ENCODE measurements at places on chromosomes 1 and 21. TPM values are rescaled to one million over a fixed set of nuclear protein-coding genes. Genes with fewer than 3 reads are reported as not detected.

Gene ANKRD45
- not detected for total RNA-seq

Gene F13B
- total RNA-seq = not detected

GRCh38 chr1:233261695-233262094 lies 33.8 kb downstream of the PCNX2 start:
- H3K4me3 ChIP-seq = no peak overlapping the region
- H3K27me3 ChIP-seq = no peaks in the 10 kb centered on the region
- DNase-seq = no peak
- H3K36me3 ChIP-seq = peaks cover 9% of the 10 kb centered on the region

Gene LHX8
- not detected for total RNA-seq

DNA sequence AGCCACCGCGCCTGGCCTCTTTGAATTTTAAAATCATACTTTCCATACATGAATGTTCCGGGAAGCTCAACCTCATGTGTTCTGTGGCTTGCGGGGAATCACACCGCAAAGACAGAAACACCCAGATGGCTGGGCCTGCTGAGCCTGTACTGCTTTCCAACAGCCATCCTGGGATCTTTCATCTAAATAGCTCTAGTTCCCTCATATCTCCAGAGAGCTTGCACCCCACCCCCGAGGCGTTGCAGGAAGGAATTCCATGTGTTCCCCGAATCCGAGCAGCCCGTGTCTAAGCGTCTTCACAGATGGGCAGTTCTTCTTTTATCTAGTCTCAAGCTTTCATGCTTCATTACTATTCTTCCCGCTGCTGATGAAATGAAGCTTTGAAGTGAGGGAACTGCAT lies 66.4 kb downstream of the IGSF21 start:
- no peaks in the 10 kb centered on the region for H3K36me3 ChIP-seq
- H3K4me1 ChIP-seq = no peaks in the 10 kb centered on the region
- DNase-seq = no peak
- H3K27ac ChIP-seq = no peak overlapping the region

DNA sequence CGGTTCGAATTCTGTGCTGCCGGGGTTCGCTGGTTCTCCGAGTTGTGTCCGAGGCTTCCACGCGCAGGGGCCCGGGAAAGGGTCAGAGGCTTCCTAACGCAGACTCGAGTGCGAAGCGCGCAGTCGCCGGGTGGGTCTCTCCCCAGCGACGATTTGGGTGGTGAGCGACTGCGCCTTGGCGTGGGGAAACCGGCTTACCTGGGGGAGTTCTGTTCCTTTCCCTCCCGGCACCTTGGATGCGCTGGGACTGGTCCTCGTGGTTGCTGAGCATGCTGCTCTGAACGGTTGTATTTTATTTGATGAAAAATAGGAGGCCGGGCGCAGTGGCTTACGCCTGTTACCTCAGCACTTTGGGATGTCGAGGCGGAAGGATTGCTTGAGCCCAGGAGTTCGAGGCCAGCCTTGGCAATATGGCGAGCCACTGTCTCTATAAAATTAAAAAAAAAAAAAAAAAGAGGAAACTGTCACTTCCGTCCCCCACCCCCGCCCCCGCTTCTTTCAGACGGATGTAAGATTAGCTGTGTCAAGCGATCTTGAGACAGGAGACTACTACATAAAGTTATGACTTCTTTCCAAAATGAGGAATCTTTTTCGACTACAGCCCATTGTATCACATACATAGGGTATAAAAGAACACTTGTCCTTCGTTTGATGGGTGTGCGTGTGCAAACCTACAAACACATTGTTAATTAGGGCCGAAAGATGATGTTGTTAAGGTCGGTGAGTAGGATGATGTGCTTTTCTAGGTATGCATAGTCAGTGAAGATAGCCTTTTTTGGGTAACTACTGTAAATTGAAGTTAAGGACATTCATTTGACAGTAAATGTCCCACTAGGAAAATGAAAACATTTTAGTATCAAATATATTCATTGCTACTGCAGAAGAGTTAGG lies at the start of gene CCDC18:
TSS of gene CCDC18 (plus strand) at position 2 of the 891 bp plus-strand sequence. CDS start 2,638 bp downstream, outside the sequence.
- peaks cover 4% of the 10 kb centered on the region for H3K36me3 ChIP-seq
- H3K27me3 ChIP-seq = no peaks in the 10 kb centered on the region
- H3K27ac ChIP-seq = peak within 1 kb of the TSS; percentile 98
- peaks cover 40% of the 10 kb centered on the region for H3K4me1 ChIP-seq
- peak within 1 kb of the TSS; percentile 99 for H3K4me3 ChIP-seq

GRCh38 chr1:118085365-118085764 lies 99.7 kb downstream of the SPAG17 start:
- H3K4me1 ChIP-seq = no peaks in the 10 kb centered on the region
- no peak overlapping the region for H3K27ac ChIP-seq
- no peak overlapping the region for H3K4me3 ChIP-seq
- H3K27me3 ChIP-seq = peaks cover 6% of the 10 kb centered on the region
- no peaks in the 10 kb centered on the region for H3K36me3 ChIP-seq

GRCh38 chr1:16924216-16924918 lies 2.6 kb downstream of the CROCC start:
- H3K4me3 ChIP-seq = no peak overlapping the region
- peaks cover 52% of the 10 kb centered on the region for H3K4me1 ChIP-seq
- H3K27me3 ChIP-seq = no peaks in the 10 kb centered on the region
- no peak for DNase-seq
- H3K27ac ChIP-seq = no peak overlapping the region

Gene ANKRD34A
- total RNA-seq = 1.7 TPM

GRCh38 chr1:156342166-156342955 lies 4.0 kb downstream of the TSACC start:
- no peak overlapping the region for H3K27ac ChIP-seq
- H3K36me3 ChIP-seq = peaks cover 2% of the 10 kb centered on the region
- no peak overlapping the region for H3K4me3 ChIP-seq
- H3K27me3 ChIP-seq = peaks cover 30% of the 10 kb centered on the region
- H3K4me1 ChIP-seq = peaks cover 4% of the 10 kb centered on the region

Gene ANKRD35
- not detected for total RNA-seq

GRCh38 chr1:26560403-26560780 lies 30.8 kb downstream of the RPS6KA1 start:
- H3K27ac ChIP-seq = no peak overlapping the region
- peaks cover 21% of the 10 kb centered on the region for H3K4me1 ChIP-seq
- no peak for DNase-seq
- H3K4me3 ChIP-seq = no peak overlapping the region

DNA sequence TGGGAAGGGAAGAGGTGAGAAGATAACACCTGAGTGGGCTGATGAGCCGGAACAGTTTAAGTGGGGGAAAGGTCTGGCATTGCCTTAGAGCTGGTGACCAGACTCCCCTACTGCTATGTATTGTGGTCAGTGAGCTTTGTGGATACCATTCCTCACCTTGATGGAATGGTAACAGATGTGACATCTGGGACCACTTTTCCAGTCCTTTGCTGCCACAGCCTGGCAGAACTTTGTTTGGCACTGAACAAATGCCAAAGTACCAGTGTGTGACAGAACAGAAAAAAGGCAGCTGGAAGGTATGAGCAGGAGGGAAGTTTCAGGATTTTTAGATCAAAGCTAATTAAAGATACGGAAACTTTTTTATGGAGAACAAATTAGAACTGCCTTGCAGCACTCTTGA lies 6.2 kb downstream of the MED8 start:
- no peaks in the 10 kb centered on the region for H3K27me3 ChIP-seq
- H3K4me1 ChIP-seq = peaks cover 20% of the 10 kb centered on the region
- H3K4me3 ChIP-seq = no peak overlapping the region
- DNase-seq = no peak
- H3K36me3 ChIP-seq = peaks cover 19% of the 10 kb centered on the region

Measured in T-helper 17 cell (primary cell).